Calu3 (cell line): ENCODE measurements at places on chromosomes 12 and 14. TPM values are rescaled to one million over a fixed set of nuclear protein-coding genes. Genes with fewer than 3 reads are reported as not detected.

GRCh38 chr12:106134294-106134949 is 4.3 kb downstream of the NUAK1 start:
- peaks cover 45% of the 10 kb centered on the region for H3K4me1 ChIP-seq
- peaks cover 16% of the 10 kb centered on the region for H3K36me3 ChIP-seq
- H3K4me3 ChIP-seq: no peak overlapping the region
- DNase-seq: no peak

- DNase-seq: peak; percentile 53
- H3K27me3 ChIP-seq: no peaks in the 10 kb centered on the region
- peak overlapping the region; percentile 91 for H3K27ac ChIP-seq
- H3K4me3 ChIP-seq: peak overlapping the region; percentile 78
- H3K4me1 ChIP-seq: peaks cover 8% of the 10 kb centered on the region
These were observed 1.0 kb upstream of the CLIP1 start for GRCh38 chr12:122423258-122424165.

DNA sequence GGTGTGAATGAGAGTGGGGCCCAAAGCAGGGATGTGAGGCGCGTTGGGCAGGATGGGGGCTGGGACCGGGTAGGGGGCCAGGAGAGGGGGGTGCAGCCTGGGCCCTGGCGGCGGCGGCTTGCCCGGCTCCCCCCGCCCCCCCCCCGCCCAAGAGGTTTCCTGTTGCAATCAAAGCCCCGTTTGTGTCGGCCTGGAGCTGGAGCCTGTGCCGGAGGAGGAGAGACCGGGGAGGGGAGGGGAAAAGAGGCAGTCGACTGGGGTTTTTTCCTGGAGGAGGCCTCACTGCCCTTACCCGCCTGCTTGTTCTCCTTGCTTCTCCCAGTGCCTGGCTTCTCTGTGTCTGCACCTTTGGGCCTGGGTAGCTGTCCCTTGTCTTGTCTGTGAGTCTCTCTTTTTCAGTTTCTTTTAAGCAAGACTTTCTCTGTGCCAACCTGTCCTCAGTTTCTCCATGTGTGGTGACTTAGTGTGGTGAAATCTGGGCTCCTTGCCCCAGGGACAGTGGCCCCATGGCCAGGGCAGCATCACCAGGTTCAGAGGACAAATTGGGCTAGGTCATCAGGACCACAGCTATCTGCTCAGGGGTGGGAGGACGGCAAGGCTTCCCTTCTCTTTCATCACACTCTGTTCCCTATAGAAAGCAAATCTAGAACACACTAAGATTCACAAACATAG is 8.5 kb downstream of the RARG start:
- peaks cover 68% of the 10 kb centered on the region for H3K4me1 ChIP-seq
- peak; percentile 30 for DNase-seq
- H3K4me3 ChIP-seq: no peak overlapping the region
- no peak overlapping the region for H3K27ac ChIP-seq
- peaks cover 38% of the 10 kb centered on the region for H3K36me3 ChIP-seq
- no peaks in the 10 kb centered on the region for H3K27me3 ChIP-seq

GRCh38 chr14:41986700-41987099 is 380.0 kb downstream of the LRFN5 start:
- no peak for DNase-seq
- no peaks in the 10 kb centered on the region for H3K4me1 ChIP-seq

DNA sequence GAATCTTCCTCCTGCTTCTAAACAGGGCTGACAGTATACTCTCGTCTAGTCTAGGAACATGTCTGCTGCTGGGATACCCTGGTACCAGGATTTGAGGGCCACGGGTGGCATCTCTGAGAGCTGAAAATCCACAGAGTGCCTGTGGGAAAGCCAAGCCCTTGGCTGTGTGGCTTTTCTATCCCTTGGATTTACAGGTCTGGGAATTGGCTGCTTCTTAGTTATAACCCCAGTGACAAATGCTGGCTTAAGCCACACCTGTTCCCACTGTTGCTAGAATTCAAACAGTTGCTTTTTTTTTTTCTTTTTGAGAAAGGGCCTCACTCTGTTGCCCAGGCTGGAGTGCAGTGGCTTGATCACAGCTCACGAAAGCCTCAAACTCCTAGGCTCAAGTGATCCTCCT is 14.3 kb upstream of the RIN3 start:
- H3K27ac ChIP-seq: no peak overlapping the region
- DNase-seq: no peak
- H3K4me1 ChIP-seq: peaks cover 16% of the 10 kb centered on the region
- no peak overlapping the region for H3K4me3 ChIP-seq
- H3K36me3 ChIP-seq: no peaks in the 10 kb centered on the region

DNA sequence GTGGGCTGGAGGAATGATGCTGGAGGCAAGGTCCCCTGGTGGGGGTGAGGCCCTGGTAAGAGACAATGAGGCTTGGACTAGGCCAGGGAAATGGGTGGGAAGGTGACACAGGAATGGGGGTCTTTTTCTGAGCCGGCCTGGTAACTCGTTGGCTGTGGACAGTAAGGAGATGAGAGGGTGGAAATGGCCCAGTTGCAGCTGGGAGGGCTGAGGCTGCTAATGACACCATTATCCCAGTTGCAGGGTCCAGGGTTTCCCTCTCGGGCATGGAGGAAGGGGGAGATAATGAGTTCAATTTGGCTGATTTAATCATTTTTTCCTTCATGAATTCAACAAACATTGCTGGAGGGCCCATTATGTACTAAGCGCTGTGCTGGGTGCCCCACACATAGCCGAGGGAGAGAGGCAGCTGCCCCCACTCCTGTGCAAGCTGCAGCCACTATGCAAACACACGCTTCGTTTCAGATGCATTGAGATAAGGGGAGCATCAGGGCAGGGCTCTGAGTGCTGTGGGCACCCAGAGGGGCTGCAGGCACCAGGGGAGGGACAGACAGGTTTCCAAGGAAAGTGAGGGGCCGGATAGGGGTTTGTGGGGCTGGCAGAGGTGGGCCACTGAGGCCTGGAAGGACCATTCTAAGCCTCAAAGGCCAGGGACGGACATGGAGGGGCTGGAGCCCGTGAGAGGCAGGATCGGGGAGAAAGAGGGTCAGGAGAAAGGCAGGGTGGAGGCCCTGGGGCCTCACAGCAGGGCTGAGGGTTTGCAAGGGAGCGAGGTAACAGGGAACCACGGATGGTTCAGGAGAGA is 43.2 kb upstream of the MEG3 start:
- H3K36me3 ChIP-seq: no peaks in the 10 kb centered on the region
- no peak overlapping the region for H3K4me3 ChIP-seq
- H3K4me1 ChIP-seq: no peaks in the 10 kb centered on the region
- no peak overlapping the region for H3K27ac ChIP-seq

DNA sequence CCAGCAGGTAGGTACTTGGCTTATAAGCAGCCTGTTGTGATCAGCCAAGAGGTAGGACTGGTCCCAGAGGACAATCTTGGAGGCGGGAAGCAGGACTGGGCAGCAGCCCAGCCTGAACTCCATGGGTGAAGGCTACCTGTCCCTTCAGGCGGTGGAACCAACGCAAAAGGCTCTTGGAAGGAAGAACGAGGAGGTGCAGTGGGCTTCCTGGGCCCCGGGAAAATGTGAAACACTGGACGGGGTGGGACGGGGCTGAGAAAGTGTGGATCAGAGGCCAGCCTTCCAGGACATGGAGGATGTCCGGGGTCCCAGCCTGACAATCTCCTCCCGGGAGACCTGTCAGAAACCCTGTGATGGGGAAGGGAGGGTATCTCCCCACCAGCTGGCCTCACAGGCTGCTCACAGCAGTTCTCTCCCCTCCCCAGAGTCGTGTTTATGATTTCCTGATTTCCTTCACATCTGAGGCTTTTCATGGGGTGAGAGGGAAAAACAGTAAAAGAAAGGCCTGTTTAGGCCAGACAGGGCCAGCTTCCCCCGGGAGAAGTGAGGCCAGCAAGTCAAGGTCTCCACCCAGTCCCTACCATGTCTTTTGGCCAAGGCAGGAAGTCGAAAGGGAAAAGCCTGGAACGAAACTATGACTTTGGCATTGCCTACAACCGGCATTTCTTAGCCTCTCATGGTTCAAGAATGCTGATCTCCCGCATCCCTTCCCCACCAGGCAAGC is 11.3 kb downstream of the CMKLR1 start:
- H3K27ac ChIP-seq: no peak overlapping the region
- no peaks in the 10 kb centered on the region for H3K36me3 ChIP-seq
- no peak overlapping the region for H3K4me3 ChIP-seq
- no peaks in the 10 kb centered on the region for H3K4me1 ChIP-seq

GRCh38 chr12:89883630-89884389 is 175.2 kb upstream of the ATP2B1 start:
- H3K27ac ChIP-seq: no peak overlapping the region
- H3K4me1 ChIP-seq: peaks cover 8% of the 10 kb centered on the region
- no peak overlapping the region for H3K4me3 ChIP-seq
- H3K27me3 ChIP-seq: no peaks in the 10 kb centered on the region

DNA sequence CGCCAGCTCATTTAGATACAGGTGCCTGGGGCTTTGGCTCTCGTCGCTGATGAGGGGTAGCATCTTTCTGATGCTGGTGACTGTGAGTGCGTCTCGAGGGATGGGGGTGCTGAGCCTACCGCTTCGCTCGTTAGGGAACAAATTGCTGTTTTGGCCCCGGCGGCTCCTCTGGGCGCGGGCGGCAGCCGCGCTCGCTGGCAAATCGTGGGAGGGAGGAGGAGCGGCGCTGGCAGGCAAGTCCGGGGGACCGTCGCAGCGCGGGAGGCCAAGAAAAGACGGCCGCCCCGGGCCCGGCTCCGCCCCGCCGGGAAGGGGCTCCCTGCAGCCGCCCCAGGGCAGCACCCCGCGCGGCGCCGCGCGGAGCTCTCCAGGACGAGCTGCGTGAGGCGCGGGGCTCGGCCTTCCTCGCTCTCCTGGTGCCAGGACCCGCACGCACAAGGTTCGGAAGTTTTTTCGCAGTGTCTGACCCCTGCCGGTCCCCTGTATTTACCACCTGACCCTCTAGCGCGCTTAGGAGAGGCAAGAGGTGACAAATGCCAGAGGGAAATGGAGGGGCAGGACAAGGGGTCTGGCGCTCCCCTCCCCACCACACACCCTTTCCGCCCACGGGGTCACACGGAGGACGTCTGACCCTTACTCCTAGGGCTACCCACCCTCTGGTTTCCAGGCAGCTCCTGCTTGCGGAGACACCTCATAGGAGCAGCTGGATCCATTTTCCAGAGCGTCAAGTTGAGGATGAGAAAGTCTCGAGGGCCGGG is 899 bp upstream of the KCNH3 start:
- DNase-seq: peak; percentile 25
- H3K4me3 ChIP-seq: peak overlapping the region; percentile 62
- H3K27ac ChIP-seq: no peak overlapping the region
- H3K36me3 ChIP-seq: peaks cover 17% of the 10 kb centered on the region
- peaks cover 16% of the 10 kb centered on the region for H3K4me1 ChIP-seq
- peaks cover 28% of the 10 kb centered on the region for H3K27me3 ChIP-seq

DNA sequence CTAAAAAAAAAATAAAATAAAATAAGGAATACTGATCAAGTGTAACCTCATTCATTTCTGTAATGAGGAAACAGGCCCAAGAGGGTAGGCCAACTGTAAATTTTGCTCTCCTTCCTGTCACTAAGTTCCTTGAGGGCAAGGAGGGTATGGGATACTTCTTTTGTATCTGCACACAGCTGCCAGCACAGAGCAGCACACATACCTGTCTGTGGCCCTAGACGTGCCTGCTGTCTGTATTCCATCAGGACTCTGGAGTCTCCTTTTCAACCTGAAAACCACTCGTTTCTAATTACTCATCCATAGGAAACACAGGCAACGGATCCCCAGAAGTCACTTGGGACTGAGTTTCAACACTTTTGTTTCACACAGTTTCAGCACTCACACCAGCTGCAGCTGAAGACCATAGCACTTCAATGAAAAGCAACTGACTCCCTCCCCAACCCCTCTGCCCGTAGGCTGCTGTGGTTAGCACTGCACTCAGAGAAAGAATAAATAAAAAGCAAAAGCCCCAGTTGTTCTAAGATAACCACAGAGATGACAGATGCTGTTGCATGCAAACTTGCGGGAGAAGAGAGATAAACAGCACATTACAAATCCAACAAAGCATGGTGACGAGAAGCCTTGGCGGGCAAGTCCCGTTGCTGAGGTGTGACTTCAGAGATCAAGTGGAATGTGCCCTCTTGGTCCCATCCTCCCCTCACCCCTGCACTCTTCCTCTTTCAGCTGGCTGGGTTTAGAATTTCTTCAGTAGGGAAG is 24.9 kb downstream of the CRACR2A start:
- no peak overlapping the region for H3K4me3 ChIP-seq
- peaks cover 8% of the 10 kb centered on the region for H3K4me1 ChIP-seq

GRCh38 chr14:33493266-33493665 is 457.6 kb downstream of the EGLN3 start:
- H3K27me3 ChIP-seq: peaks cover 46% of the 10 kb centered on the region
- no peak overlapping the region for H3K4me3 ChIP-seq
- no peaks in the 10 kb centered on the region for H3K36me3 ChIP-seq
- no peaks in the 10 kb centered on the region for H3K4me1 ChIP-seq
- DNase-seq: no peak
- no peak overlapping the region for H3K27ac ChIP-seq

- no peak for DNase-seq
- no peak overlapping the region for H3K27ac ChIP-seq
- no peak overlapping the region for H3K4me3 ChIP-seq
- no peaks in the 10 kb centered on the region for H3K36me3 ChIP-seq
These were observed 321.0 kb upstream of the RTL1 start for GRCh38 chr14:101224356-101225156.

- no peaks in the 10 kb centered on the region for H3K4me1 ChIP-seq
- no peak overlapping the region for H3K4me3 ChIP-seq
- peaks cover 37% of the 10 kb centered on the region for H3K27me3 ChIP-seq
- H3K36me3 ChIP-seq: no peaks in the 10 kb centered on the region
- no peak for DNase-seq
These were observed 249.1 kb downstream of the AKAP6 start for GRCh38 chr14:32578181-32578580.

The FOXM1 gene
- total RNA-seq: 85.8 and 103 TPM in 2 replicates

The TBC1D30 gene
- total RNA-seq: 21.4 and 29.4 TPM in 2 replicates
